Frontal cortex (tissue), 4 donors: ENCODE measurements at places on chromosomes 2 and 18.
A peak's percentile ranks its signal among the peaks of the same experiment; 100 is the strongest.

- peak; percentile 38 for DNase-seq
Measured at GRCh38 chr2:70029814-70030409, 57.4 kb upstream of the PCBP1 start.

- DNase-seq = no peak
Measured at GRCh38 chr2:234198976-234199375, 148.5 kb downstream of the SPP2 start.

DNA sequence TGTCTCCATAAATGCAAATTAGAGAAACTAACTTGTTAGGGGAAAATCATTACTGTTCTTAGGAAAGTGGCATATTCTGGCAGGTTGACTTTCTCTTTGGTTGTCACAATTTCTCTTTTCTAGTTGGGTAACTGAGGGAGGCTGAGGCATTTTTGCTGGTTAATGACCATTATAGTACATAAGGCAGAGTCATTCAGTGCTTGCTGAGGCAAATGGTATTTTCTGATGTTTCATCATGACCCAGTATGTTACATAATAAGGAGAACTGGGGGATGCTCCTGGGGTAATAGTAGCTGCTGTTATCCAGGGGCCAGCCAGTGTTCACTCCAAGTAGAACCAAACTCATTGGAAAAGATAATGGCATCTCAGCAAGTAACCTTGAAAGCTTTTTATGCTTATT, 62.3 kb downstream of the ITGA6 start:
- DNase-seq = no peak

DNA sequence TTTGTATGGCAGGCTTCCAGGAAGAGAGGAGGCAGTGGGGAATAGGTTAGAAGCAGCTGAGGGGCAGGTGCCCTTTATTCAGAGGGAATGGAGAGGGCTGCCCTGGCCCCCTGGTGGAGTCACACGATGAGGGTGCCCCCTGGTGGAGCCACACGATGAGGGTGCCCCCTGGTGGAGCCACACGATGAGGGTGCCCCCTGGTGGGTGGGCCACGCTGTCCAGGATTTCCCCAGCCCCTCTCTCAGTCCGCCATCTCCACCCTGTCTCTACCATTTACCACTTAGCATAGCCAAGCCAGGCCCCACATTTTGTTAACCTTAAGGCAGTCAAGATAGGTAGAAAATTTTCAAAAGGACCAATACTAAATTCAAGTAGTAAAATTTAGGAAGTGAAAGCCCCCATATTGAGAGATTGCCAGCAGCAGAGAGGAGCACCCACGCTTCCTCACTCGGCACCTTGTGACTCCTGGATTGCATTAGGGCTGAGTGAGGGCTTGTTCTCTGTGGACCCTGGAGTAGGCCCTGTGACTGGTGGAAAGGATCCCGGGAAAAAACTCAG, 10.4 kb upstream of the FAM228A start:
- DNase-seq = no peak

GRCh38 chr2:88307817-88308216, 137.7 kb downstream of the THNSL2 start:
- DNase-seq = no peak

DNA sequence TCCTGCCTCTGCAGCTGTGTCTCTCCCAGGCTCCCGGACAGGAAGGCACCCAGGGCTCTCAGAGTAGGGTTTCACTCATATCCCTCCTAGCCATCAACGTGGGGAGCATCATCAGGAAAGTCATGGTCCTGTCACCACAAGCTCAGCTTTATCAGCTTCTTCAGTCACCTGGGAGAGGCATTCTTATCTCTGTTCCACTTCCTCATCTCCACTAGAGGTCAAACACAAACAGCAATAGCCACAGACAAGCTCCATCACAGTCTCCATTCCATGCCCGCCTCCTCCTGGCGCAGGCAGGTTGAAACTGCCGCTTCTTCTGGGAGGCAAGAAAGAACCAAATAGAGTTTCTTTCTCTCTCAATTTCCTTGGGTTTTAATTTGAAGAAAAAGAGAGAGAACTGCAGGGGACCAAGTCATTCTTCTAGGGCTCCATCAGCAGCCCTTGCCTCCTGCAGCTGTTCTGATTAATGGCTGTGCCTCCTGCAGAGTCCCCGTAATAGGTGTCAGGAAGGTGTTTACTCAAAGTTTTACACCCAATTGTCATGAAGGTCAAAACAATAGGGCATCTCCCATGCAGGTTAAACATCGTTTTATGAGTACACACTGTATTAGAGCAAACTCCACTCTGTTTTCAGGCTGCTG, 377.9 kb downstream of the TMEM182 start:
- DNase-seq = no peak

GRCh38 chr2:24107-24506, 22.2 kb downstream of the FAM110C start:
- DNase-seq = no peak

- no peak for DNase-seq
Measured at GRCh38 chr2:175595139-175595538, 406.9 kb downstream of the LNPK start.

- DNase-seq = no peak
Measured at GRCh38 chr2:100161945-100162620, 19.7 kb upstream of the AFF3 start.

DNA sequence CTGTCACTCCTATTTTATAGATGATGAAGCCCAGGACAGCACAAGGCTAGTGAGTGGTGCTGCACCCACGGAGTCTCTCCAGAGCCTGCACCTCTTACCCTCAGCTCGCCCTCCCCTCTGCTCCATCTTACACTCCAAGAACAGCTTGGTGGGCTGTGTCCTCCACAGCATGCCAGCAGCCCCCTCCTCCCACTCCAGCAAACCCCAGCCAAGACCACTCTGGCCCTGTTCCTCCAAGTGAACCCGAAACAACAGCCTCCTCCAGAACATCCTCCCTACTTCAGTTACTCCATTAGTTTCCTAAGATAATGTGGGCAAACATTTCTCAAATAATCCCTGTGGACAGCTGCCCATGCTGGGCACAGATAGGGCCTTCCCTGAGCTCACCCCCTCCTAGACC, 62.7 kb upstream of the KLF7 start:
- no peak for DNase-seq

- no peak for DNase-seq
Measured at GRCh38 chr2:216192931-216193330, 83.8 kb downstream of the XRCC5 start.

DNA sequence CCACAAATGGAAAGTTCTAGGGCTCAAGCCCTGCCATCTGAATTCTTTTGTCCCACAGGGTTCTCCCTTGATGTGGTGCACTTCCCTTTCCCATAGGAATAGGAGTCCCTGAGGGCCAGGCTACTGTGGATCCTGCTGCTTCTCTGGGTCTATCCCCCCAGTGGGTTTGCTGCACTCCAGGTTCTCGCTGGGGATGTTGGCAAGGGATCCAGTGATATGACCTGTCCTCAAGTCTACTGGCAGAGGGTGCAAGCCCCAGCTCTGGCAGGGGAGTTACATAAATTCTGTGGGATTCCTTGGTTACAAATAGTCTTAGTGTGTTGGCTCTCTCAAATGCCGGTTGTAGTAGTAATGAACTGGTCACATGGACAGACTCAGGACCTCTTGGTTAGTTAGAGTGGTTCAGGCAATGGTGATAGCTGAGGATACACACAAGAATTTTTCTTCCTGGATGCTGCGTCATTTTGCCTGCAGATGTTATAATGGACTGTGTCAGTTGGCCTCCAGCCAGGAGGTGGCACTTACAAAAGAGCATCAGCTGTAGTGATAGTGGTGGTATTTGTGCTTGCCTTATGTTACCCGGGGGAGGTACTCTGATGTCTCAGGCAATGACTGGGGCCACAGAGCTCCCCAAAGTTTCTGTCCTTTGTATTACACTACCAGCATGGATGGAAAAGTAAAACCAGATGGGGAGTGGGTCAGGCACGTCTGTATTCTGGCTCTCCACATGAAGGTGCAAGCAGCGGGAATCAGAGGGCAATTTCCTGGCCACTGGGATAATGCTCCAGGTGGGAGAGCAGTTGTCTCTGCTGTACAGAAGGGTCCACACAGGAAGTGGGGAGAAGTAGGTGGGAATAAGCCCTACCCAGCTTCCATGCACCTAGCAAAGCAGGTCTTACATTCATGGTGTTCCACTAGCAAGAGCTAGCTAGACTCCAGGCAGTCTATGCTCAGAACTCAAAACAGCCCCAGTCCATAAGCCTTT, 267.9 kb downstream of the SOX11 start:
- no peak for DNase-seq

- DNase-seq = no peak
Measured at GRCh38 chr2:56801770-56802169, 618.0 kb downstream of the CCDC85A start.

- no peak for DNase-seq
Measured at GRCh38 chr2:14616342-14616741, 16.2 kb upstream of the LRATD1 start.

DNA sequence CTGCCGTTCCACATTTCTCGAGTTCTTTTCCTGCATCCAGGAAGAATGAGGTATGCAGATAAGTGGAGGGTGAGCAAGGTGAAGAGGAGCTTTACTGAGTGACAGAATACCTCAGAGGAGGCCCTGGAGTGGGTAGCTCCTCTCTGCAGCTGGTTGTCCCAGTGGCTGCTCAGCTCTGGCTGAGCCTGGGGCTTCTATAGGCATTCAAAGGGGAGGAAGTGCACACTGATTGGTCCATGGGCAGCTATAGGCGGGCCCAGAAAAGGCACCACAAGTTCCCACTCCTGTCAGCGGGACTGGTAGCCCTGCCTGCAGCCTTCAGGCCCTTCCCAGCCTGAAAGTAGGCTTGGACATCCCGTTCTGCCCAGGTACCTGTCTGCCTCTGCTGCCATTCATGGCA, 94.7 kb downstream of the DOK6 start:
- DNase-seq = no peak

GRCh38 chr2:171042253-171042969, 113.4 kb downstream of the GORASP2 start:
- DNase-seq = no peak

DNA sequence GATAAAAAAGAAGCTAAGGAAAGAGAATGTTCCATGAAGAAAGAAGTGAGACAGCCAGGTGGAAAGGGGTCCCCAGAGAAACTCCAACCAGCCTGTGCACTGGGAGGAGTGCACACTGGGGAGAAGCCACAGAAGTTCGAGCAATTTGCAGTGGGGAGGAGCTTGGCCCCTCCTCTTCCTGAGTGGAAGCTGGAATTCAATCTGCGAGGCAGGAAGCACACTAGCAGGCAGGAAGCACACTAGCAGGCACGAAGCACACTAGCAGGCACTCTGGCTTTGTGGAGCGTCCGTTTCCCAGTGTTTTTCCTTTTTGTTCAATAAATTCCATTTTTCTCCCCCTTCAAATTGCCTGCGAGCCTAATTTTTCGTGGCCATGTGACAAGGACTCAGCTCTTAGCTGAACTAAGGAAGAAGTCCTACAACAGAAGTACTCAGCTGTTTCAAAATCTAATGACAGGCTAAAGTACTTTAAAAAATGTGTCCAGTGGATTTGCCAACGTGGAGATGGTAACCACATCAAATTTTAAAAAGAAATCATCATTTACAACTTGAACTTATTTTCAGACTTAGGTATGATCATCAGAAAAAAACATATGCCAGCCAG, 21.4 kb upstream of the SPIRE1 start:
- no peak for DNase-seq

GRCh38 chr18:4445902-4446301, 9.2 kb downstream of the DLGAP1 start:
- DNase-seq = no peak

DNA sequence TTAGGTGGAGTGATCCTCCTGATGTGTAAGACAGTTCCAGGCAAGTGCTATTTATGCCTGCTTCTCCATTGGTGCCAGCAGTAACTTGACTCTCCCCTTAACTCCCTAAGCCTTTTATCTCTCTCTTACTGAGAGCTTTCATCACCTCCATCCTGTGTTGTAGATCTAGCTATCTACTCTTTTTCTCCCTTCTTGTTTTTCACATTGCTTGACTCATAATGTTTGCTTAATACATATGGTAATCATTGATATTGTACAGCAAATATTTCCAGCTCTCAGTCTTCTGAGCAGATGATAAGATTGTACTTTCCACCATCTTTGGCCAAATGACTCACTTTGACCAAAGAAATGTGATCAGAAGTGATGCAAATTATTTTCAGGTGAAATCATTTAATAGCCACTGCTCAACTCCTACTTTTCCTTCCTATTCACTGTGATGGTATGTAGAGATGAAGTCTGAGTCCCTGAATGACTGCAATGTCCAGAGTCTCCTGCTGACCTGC, 165.0 kb downstream of the PLCL1 start:
- no peak for DNase-seq

GRCh38 chr2:65146078-65146477, 16.2 kb upstream of the RAB1A start:
- no peak for DNase-seq
